CD8-positive, alpha-beta memory T cell (primary cell): ENCODE measurements at places on chromosomes 16 and 17.

DNA sequence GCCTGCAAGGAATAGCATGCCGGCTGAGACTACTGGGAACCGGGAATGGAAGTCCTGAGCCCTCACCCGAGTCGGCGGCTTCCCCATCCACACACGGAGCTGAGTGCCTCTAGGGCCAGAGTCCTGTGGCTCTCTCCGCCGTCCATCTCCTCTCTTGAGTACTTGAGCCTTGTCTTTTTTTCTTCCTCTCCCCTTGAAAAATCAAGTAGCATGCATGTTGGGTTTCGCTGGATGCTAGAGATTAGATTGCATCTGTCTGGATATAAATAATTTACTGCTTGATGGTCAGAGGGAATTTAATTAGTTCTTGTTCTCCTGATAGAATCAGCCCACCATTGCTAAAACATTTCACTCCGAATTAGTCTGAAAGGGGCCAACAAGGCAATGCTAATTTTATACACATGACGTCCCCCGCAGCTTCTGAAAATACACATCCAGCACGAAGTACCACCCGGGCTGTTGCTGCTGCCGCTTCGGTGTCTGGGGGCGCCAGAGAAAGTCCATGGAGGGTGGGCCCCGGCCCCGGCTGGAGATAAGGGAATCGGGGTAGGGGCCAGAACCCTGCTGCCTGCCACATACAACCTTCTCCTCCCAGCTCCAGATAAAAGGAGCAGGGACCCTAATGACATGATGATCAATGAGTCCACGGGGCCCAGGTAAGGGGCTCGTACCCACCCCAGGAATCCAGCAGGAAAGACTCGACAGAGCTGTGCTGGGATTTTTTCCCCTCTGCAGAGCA lies 48.5 kb downstream of the RBFOX3 start:
- no peak for DNase-seq

DNA sequence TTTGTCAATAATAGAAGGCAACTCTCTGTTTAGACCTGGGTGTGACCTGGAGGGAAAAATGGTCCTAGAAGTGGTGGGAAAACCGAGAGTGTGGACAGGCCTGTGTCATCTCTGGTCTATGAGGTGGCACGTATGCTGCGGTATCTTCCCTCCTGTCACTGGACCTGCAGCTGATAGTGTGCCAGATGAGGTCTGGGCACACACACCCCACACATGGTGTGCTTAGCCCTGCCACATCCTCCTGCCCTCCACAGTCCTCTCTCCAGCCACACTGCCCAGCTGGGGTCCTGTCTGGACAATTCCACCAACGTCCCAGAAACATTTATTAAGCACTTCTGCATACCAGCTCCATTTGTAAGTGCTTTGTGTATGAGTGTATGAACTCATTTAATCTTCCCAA lies 37.2 kb downstream of the GLP2R start:
- DNase-seq = no peak

DNA sequence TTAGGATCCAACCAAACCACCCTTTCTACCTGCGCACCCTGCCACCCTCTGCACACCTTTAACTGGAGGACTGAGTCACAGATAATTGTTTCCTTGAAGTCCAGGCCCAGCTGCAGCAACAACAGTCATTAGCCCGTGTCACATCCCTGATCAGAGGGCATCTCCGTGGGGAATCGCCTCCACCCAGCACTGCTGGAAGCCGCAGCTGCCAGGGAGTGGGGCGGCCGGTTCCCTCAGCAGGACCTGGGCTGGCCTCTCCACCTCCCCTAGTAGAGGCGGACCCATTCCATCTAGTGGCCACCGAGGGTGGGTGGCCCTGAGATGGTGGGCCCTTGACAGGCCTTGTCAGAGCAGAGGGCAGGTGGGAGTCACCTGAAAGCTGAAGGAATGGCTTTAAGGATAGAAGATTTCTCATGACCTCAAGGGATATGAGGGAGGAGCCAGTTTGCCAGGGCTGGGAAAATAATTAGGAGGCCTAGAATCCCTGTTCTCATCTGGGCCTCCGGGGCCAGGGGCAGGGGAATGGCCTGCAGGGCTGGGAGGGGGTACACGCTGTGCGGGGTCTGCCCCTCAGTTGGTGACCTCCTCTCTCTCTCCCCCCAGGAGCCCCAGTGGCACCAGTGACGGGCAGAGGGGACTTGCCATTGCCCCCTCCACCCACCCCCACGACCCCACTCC lies 6.2 kb downstream of the PRSS53 start:
- DNase-seq = no peak

DNA sequence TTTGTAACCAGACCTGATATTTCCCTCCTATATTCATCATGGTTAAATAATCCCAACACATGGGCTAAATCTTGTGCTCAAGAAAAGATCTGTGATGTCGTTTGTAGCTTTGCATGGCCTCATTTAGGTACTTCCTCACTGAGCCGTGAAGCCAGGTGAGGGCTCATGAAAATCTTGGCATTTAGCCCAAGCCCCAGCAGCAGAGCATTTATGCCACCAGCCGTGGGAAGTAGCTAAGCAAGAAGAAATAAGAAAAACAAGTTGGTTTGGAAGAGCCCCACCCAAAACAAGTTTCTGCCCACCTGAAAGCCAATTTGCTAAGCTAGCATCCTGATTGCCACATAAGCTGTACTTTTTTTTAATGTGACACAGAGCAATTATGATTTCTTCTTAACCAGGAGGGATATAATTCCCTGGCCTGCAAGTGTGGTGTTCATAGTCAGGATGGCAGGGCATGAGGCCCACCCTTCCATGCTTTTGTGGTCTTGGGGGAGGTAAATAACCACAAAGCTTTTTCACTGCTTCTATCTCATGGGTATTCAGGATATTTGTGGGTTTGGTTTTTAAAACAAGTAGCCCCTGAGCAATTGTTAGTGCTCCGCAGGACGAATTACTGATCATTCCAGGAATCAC lies 10.5 kb downstream of the TMIGD1 start:
- peak; percentile 28 for DNase-seq

DNA sequence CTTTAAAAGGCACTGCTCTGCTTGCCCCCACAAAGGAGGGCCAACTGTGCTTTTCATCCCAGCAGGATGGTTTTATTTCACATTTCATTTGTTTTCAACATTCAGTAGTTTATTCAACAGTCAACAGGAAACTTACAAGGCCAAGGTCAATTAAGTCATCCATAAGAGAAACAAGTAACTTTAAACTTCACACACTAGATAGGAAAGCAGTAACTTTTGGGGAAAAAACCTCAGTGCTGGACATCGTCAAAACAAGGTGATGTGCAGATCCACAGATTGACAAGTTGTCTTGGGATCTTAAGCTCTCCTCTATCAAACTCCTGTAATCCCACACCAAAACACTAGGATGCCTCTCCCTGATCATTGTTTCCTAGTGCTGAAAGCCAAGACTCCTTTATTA lies 18.5 kb downstream of the NFE2L1 start:
- DNase-seq = no peak
